ENCODE measurements at places on chromosomes 13 and 19.
A peak's percentile ranks its signal among the peaks of the same experiment; 100 is the strongest.

DNA sequence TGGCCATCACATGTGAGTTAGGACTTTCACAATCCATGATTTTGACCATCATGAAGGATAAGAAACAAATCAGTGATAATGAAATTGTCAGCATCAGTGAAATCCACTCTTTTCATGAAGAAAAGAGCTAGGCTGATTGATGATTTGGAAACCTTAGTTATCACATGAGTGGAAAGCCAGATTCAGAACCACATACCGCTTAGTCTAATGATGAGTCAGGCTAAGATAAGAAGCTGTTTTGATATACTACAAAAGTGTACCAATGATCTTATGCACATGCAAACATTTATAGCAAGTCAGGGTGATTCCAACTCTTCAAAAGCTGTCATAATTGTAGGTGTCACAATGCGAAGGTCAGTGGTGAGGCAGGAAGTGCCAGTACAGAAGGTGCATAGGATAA lies 519.3 kb downstream of the GPC6 start:
- no peak for DNase-seq

GRCh38 chr13:94947965-94948371 lies 235.6 kb upstream of the SOX21 start:
- no peak for DNase-seq

GRCh38 chr19:19627621-19628500 lies at the start of gene LPAR2:
TSS of gene LPAR2 (minus strand) at chr19:19628220. CDS start at chr19:19627275, 945 bp downstream.
- DNase-seq, result no peak

GRCh38 chr13:40987606-40988280 lies 31.4 kb downstream of the ELF1 start:
- DNase-seq, result no peak

- peak; percentile 53 for DNase-seq
Measured at GRCh38 chr19:13398780-13399726, 107.2 kb downstream of the CACNA1A start.

DNA sequence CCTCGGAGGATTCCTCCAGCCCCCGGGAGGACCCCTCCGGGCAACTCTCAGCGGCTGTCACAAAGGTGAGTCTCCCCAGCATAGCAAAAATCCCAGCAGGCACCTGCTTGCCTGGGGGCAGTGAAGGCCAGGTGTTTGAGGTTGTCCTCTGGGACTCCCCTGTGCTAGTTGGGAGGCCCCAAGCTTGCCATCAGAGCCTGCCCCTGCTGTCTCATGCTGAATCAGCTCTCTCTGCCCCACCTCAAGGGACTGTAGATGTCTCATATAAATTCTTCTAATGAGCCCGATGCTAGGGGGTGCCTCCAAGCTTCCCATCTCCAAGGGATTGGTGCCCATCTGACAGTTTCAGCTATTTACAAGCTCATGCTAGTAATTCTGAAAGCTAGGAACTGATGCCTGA lies 53.6 kb downstream of the NWD1 start:
- DNase-seq, result no peak

DNA sequence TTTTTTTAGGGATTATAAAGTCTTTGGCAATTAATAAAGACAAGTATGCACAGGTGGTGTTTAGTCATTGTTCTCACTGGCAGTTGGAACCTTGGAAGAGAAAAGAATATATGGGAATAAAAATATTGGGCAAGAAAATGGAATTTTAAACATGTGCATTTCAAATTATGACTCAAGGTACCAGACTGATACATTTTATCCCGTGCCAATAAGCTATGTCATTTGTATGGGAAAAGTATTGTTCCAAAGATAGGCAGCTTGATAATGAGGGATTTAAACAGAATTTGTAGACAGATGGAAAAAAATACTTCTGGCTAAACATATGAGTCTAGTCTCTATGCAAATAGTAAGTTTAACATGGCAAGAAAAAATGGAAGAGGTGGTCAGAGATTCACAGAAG lies 169.5 kb upstream of the UFM1 start:
- no peak for DNase-seq

GRCh38 chr13:112143753-112144615 lies 77.0 kb downstream of the SOX1 start:
- DNase-seq, result no peak

- no peak for DNase-seq
Measured at GRCh38 chr19:58009301-58009665, 6.7 kb upstream of the ZNF606 start.

GRCh38 chr13:93847162-93847561 lies 620.6 kb downstream of the GPC6 start:
- peak; percentile 38 for DNase-seq

DNA sequence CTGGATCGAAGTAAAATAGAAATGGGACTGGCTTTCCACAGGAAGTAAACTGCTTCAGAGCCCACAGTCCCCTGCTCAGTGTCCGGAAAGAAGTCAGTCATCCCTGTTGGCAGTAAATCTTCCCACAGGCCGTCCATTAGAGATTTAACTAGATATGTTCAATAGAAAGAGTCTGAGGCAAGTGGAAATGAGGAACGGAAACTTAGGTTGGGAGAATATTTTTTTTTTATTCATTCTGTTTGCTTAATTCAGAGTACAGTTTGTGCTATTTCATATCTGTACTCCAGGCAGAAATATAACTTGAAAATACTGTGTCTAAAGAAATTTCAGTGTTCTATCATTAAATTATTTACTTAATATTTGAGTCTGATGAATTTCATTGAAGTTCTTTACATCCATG lies 22.7 kb downstream of the SLC25A15 start:
- DNase-seq, result no peak

DNA sequence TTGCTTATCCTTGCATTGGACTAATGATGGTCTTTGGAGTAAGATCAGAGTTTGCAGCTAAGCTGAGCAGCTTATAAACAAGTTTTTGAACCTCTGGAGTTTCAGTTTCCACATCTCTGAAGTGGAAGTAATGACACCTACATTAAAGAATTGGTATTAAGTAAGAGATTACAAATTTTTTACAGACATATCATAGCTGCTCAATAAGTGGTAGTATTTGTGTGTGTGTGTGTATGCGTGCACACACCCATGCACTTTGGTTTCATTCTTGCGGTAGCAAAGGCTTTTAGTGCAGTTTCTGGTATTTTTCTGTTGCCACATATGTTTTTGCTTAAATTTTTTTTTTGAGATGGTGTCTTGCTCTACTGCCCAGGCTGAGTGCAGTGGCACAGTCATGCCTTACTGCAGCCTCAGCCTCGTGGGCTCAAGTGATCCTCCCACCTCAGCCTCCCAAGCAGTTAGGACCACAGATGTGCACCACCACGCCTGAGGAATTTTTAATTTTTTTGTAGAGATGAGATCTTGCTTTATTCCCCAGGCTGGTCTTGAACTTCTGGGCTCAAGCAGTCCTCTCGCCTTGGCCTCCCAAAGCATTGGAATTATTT lies 4.5 kb downstream of the NAA16 start:
- DNase-seq, result no peak

DNA sequence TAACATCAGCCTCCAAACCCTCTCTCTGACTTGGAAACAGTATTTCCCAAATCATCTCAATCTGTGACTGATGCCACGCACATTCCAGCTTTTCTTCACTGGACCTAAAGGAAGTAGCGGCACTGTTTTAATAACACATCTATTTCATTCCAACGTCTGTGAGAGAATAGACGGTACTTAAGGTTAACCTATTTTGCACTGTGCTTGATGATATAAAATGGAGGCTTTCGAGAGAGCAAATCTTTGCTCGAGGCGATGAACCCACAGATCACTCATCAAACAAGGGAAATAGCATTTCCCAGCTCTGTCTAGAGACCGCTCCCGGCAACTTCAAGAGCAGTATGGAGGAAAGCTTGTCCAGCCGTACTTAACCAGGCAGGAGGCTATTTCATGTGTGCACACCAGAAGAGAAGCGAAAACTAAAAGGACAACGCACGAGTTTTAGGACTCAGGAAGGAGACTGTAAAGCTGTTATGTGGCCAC lies 2.9 kb downstream of the UBL3 start:
- DNase-seq, result no peak

DNA sequence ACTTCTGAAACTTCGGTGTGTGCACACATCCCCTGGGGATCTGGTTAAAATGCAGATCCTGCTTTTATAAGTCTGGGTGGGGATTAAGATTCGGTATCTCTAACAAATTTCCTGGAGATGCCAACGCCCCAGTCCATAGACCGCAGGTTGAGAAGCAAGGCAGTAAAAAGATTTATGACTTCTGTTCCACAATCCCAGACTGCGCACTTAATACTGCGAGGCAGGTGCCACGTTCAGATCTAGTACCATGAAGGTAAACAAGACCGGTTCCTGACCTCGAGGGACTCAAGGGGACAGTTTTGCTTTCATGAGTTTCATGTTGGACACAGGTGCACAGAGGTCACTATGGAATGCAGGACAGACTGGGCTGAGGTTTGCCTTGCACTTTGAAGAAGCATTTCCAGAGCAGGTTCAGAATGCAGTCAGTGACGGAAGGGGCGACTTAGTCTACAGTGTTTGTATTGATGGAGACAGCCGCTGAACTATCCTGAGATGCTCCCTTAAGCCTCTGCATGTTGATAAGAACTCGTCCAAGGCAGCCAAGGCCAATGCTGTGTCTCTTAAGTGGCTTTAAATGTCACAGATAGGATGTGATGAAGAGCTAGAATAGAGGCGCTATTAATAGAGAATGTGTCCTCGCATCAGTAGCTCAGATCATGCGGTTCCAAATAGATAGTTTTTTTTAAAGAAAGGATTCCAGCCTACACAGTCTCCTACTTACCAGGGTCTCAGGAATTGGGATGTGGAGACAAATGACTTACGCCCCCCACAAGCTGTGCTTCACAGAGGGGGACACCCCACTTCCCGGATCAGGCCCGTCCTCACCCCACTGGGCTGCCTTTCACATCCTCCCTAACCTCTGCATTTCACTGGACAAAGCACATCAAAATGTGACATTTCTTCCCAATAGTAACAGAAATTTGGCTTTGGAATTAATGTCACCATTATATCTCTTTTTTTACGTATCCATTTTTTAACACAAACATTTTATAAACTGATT lies 97.1 kb upstream of the IRS2 start:
- no peak for DNase-seq

GRCh38 chr19:56896095-56896494 lies 55.6 kb upstream of the PEG3 start:
- no peak for DNase-seq

DNA sequence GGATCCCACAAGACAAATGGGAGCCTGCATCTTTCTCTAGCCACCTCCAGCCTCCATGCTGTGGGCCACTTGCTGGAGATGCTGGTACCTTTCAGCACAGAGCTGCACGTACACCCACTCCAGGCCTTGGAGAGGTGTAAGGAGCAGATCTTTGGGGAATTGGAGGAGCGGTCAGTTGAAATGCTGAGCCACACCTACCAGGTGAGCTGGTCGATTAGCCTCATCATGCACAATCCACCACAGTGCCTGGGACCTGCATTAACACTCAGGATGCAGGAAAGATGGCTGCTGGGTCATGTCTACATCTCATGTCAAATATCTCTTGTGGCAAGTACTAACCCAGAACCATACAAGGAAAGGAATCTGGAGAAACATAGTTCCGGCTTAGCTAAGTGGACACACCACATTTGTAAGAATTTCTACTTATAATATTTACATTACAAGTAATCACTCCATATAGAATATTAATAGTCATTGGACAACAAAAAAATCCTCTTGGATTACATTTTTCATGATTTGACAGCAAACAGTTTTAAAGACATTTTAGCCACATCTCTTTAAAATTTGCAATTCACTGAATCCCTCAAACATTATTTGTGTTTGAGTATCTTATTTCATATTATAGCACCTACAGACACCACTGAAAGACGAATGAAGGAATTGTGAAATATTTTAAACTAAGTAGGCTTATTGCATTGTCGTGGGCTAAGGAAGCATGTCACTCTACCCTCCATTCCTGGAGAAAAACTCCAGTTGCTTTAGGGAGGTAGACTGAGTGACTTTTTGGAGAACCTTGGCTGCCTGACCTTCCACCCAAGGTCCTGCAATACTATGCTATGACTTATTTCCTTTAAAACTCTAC lies 21.8 kb upstream of the MBNL2 start:
- DNase-seq, result no peak

DNA sequence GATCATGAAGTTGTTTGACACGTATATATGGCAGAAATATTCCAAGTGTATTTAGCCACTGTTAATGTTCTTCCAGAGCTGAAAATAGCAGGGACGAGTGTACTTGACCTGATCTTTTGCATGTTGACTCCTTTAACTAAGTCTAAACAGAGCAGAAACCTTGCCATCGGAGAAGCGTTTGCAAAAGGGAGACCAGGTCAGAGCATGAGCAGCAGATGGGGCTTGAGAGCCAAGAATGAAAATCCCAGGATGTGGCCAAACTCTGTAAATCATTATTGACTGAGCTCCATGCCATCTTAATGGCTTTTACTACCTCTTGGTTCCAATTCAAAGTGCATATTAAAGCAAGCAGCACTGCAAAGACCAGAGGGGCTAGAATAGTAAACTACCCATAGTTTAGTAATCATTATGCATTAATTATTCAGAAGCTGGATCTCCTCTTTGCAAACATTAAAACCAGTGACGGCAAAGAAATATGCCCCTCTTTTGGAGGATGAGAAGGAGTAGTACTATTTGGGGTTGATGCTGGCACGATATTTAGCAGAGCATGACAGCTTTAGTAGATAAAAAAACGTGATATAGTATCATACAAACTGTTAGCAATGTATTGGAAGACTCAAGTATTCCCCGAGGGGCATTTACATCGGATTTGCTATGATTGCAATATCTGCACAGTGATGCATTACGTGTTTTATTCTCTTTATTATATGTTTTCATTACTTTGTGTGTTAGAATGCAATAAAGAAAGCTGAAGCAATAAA lies 55.7 kb downstream of the FAM216B start:
- DNase-seq, result no peak

- no peak for DNase-seq
Measured at GRCh38 chr13:95783747-95784146, 106.8 kb downstream of the DNAJC3 start.

- DNase-seq, result no peak
Measured at GRCh38 chr19:47231215-47232054, 436 bp upstream of the BBC3 start.

DNA sequence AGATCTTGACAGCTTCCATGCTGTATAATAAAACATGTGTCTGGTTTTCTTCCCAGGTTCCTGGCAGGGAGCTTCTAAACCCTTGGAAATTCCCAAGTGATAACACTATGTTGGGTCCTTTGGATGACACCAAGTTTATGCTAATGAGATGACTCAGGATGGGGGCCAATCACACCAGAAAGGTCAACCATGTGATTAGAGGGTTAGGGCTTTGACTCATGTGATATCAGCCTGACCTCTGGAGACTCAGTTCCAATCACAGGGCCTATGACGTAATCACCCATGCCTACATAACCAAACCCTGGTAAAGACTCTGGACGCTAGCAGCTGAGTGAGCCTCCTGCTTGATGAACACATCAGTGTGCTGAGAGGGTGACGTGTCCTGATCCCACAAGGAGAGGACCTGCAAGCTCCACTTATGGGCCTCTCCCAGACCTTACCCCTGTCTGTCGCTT lies 203.6 kb downstream of the DCLK1 start:
- no peak for DNase-seq

GRCh38 chr13:93467175-93467574 lies 240.6 kb downstream of the GPC6 start:
- DNase-seq, result no peak

DNA sequence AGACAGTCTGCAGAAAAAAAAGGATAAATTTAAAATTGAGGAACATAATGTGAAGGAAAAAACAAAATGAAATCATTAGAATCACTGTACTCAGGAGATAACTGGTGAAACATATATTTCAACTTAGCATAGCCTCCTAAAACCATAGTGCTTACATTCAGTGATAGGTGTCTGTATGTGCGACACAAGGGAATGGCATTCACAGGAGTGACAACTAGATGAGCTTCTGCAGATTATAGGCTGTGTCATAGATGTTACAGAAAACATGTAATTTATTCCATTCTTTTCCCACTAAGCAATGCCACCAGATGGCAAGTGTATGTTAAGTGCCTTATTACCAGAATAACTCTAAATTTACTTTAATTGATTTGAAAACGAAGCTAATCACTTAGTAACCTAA lies 960.0 kb upstream of the PCDH20 start:
- no peak for DNase-seq
